Activated B cell treated with CpG ODN at 0.5 μM for 24 hours (primary cell): ENCODE measurements at places on chromosomes 13 and 19.
A peak's percentile ranks its signal among the peaks of the same experiment; 100 is the strongest.

GRCh38 chr13:25881971-25882451, 169.8 kb downstream of the SHISA2 start:
- H3K27me3 ChIP-seq = peaks cover 1% of the 10 kb centered on the region
- no peaks in the 10 kb centered on the region for H3K4me1 ChIP-seq
- H3K4me3 ChIP-seq = no peak overlapping the region
- H3K27ac ChIP-seq = no peak overlapping the region

GRCh38 chr13:73421310-73421912, 362.6 kb downstream of the KLF5 start:
- no peaks in the 10 kb centered on the region for H3K36me3 ChIP-seq
- no peaks in the 10 kb centered on the region for H3K4me1 ChIP-seq
- H3K4me3 ChIP-seq = no peak overlapping the region

DNA sequence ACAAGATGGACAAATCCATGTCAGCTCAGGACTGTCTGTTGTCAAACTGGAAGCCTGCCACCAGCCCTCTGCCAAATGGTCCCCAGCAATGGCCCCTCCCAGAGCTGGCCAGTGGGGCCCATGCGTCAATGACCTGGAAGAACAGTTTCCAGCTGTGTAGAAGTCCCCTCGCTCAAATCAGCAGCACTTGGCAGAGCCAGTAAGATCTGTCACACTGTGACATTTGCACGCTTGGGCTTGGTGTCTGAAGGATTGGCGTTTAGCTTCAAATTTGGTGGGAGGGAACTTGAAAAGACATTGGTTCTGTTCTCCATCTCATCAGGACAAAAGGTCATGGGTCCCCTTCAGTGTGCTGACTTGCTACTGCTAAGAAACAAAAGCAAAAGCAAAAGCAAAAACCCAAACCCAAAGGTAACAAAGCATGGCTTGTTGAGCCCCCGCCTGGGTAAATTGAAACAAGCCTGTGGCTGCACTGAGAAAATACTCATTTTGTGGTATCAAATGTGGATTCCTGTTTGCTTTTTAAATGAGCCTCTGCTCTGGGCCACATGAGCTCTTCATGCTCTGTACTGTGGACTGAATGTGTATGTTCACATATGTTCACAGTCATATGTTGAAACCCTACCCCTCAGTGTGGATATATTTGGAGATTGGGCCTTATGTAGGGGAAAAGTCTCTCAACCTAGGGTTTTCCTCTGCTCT, 253.6 kb upstream of the MAB21L1 start:
- H3K4me3 ChIP-seq = no peak overlapping the region
- no peaks in the 10 kb centered on the region for H3K4me1 ChIP-seq
- no peak for DNase-seq
- no peaks in the 10 kb centered on the region for H3K27me3 ChIP-seq
- H3K36me3 ChIP-seq = no peaks in the 10 kb centered on the region

- no peaks in the 10 kb centered on the region for H3K36me3 ChIP-seq
- H3K27ac ChIP-seq = no peak overlapping the region
- H3K4me3 ChIP-seq = no peak overlapping the region
These were observed 5.0 kb downstream of the KLK4 start for GRCh38 chr19:50906217-50906616.

GRCh38 chr19:681029-682019, 5.1 kb downstream of the FSTL3 start:
- H3K36me3 ChIP-seq = peaks cover 1% of the 10 kb centered on the region
- peaks cover 10% of the 10 kb centered on the region for H3K4me1 ChIP-seq
- peak overlapping the region; percentile 95 for H3K4me3 ChIP-seq
- DNase-seq = no peak

GRCh38 chr13:108895220-108895704, 265.9 kb downstream of the MYO16 start:
- no peak overlapping the region for H3K4me3 ChIP-seq
- H3K4me1 ChIP-seq = no peaks in the 10 kb centered on the region
- peaks cover 7% of the 10 kb centered on the region for H3K27me3 ChIP-seq
- no peaks in the 10 kb centered on the region for H3K36me3 ChIP-seq

GRCh38 chr19:41563854-41564514, 12.0 kb upstream of the CEACAM21 start:
- peaks cover 55% of the 10 kb centered on the region for H3K4me1 ChIP-seq
- peaks cover 9% of the 10 kb centered on the region for H3K27me3 ChIP-seq
- no peak for DNase-seq
- H3K4me3 ChIP-seq = peak overlapping the region; percentile 83
- peak overlapping the region; percentile 53 for H3K27ac ChIP-seq

GRCh38 chr13:98970330-98970729, 7.5 kb downstream of the DOCK9 start:
- no peaks in the 10 kb centered on the region for H3K36me3 ChIP-seq
- no peaks in the 10 kb centered on the region for H3K27me3 ChIP-seq
- H3K27ac ChIP-seq = no peak overlapping the region
- DNase-seq = no peak
- no peak overlapping the region for H3K4me3 ChIP-seq

- no peaks in the 10 kb centered on the region for H3K27me3 ChIP-seq
- H3K27ac ChIP-seq = no peak overlapping the region
- H3K4me1 ChIP-seq = peaks cover 4% of the 10 kb centered on the region
- no peaks in the 10 kb centered on the region for H3K36me3 ChIP-seq
- H3K4me3 ChIP-seq = no peak overlapping the region
These were observed 18.3 kb upstream of the SLC1A5 start for GRCh38 chr19:46806656-46807055.

DNA sequence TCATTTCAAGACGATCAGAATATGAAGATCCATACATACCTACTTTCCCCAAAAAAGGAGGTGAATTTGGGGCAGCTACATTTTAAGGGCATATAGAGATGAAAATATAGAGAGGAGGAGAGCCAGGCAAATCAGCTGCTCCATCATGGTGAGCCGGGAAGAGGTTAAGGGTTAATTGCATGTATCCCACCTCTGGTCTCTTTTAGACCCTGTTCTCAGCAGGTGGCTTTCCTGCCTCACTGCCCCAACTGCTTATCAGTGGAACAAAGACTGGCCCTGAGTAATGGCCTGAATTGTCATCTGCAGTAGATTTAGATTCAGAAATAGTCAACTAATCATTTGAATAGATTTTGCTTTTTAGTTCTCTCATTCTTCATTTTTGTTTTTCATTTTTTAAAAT, 206.6 kb downstream of the SPRY2 start:
- no peaks in the 10 kb centered on the region for H3K27me3 ChIP-seq
- no peak overlapping the region for H3K4me3 ChIP-seq
- H3K36me3 ChIP-seq = no peaks in the 10 kb centered on the region
- H3K27ac ChIP-seq = no peak overlapping the region
- DNase-seq = no peak

DNA sequence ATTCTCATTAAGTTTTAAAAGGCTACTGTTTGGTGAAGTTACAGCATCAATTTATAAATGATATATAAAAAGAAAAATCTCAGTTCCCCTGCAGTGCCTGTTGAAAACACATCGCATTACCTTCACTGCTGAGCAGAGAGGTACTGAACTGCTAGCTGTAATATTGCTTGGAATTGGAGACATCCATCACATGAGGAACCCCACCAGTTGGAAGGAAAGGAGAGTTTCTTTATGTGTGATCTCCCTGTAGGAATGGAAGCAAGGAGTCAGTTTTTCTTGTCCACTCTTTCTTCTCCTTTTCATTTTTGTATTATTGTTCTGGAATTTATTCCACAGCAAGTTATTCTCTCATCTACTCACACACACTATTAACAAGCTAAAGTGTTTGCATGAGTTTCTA, 1586.0 kb upstream of the PRR20A start:
- no peaks in the 10 kb centered on the region for H3K4me1 ChIP-seq
- H3K27me3 ChIP-seq = no peaks in the 10 kb centered on the region
- no peak overlapping the region for H3K4me3 ChIP-seq
- no peak for DNase-seq
- no peak overlapping the region for H3K27ac ChIP-seq
- no peaks in the 10 kb centered on the region for H3K36me3 ChIP-seq

GRCh38 chr13:49932066-49932465, 4.1 kb downstream of the SPRYD7 start:
- no peak for DNase-seq
- no peaks in the 10 kb centered on the region for H3K27me3 ChIP-seq
- H3K4me1 ChIP-seq = peaks cover 17% of the 10 kb centered on the region
- H3K27ac ChIP-seq = no peak overlapping the region
- H3K36me3 ChIP-seq = peaks cover 20% of the 10 kb centered on the region

DNA sequence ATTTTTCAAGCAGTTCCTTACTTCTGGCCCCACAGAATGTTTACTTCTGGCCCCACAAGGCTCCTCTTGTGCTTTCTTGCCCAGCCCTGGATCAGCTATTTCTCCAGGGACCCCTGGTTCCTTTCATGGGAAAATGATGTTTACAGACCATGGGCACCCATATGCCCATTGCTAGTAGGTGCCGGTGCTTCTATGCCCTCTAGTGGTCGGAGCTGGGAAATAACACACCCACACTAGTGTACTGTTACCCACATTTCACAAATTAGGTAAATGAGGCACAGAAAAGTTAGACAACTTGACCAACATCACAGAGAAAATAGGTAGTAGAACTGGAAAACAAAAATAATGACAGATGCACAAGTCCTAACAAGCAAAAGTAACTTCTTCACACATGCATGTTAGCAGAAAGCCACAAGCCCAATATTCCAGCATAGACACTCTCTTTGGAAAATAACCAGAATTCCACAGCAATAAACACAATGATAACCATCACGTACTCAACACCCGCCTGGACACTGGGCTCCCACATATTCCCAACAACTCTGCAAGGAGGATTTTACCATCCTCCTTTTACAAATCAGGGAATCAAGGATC, 1.3 kb upstream of the CEACAM6 start:
- no peak overlapping the region for H3K4me3 ChIP-seq
- H3K4me1 ChIP-seq = peaks cover 2% of the 10 kb centered on the region
- H3K36me3 ChIP-seq = no peaks in the 10 kb centered on the region
- DNase-seq = peak; percentile 35

DNA sequence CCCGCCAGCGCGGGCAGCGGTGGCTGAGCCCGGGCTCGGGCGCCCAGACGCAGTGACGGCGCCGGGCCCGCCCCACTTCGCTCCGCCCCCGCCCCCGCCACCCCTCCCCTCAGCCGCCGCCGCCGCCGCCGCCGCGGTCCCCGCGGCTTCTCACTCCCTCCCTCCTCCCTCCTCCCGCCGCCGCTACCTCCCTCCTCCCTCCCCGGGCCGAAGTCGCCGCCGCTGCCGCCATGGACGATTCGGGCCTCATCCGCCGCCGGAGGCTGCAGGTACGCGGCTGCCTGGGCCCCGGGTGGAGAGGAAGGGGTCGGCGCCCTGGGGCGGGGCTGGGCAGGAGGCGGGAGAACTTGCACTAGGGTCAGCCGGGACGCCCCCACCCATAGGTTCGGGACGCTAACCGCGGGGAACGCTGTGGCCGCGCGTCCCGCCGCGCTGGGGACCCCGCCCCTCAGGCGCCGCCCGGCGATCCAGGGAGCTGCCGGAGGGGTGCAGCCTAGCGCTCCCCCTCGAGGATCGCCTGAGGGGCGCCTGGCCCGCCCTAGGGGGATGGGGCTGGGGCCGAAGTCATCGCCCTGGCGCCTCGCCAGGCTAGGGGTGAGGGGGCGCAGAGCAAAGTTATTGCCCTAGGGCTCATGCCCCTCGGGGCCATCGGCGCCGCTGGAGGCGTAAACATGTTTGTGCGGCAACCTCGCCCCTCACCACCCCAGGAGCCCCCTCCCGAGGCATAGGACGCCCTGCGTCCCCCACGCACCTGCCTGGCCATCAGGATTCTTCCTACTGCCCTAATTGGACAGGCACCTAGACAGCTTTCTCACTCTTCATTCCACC, 427 bp downstream of the RTBDN start:
- DNase-seq = no peak
- H3K4me3 ChIP-seq = peak overlapping the region; percentile 51

- H3K27me3 ChIP-seq = peaks cover 40% of the 10 kb centered on the region
- no peak overlapping the region for H3K27ac ChIP-seq
- DNase-seq = peak; percentile 29
- peaks cover 17% of the 10 kb centered on the region for H3K4me1 ChIP-seq
- no peaks in the 10 kb centered on the region for H3K36me3 ChIP-seq
These were observed 732 bp downstream of the SELENOV start for GRCh38 chr19:39515551-39516191.

DNA sequence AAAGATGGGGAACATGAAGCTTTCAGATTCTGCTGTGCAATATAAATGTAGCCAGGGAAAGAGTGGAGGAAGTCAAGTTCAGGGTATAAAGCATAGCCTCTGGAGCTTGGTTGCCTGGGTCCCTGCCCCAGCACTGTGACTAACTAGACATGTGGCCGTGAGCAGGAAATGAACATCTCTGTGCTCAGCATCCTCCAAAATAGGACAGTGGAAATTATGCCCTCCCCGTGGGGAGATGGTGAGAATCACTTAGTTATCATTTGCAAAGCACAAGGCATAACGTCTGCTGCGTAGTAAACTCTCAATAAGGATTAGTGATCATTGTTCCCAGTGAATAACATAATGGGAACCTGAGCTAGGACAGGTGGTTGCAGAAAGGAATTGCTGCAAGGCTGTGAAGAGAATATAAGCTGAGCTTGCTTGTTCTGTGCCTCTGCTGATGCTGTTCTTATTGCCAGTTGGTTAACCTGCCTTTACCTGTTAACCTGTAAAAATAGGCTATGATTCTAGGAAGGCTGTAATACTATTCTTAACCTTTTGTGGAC, 441.0 kb downstream of the COG6 start:
- DNase-seq = no peak
- H3K36me3 ChIP-seq = no peaks in the 10 kb centered on the region
- H3K4me3 ChIP-seq = no peak overlapping the region
- H3K27ac ChIP-seq = no peak overlapping the region

GRCh38 chr13:77533875-77534788, 1.4 kb upstream of the SCEL start:
- no peak overlapping the region for H3K27ac ChIP-seq
- H3K4me3 ChIP-seq = no peak overlapping the region
- peaks cover 5% of the 10 kb centered on the region for H3K27me3 ChIP-seq
- no peak for DNase-seq
- no peaks in the 10 kb centered on the region for H3K36me3 ChIP-seq

- H3K36me3 ChIP-seq = peaks cover 52% of the 10 kb centered on the region
- peaks cover 32% of the 10 kb centered on the region for H3K4me1 ChIP-seq
- H3K27me3 ChIP-seq = no peaks in the 10 kb centered on the region
- no peak for DNase-seq
- no peak overlapping the region for H3K4me3 ChIP-seq
These were observed 2.4 kb upstream of the AKAP8L start for GRCh38 chr19:15421136-15421695.

DNA sequence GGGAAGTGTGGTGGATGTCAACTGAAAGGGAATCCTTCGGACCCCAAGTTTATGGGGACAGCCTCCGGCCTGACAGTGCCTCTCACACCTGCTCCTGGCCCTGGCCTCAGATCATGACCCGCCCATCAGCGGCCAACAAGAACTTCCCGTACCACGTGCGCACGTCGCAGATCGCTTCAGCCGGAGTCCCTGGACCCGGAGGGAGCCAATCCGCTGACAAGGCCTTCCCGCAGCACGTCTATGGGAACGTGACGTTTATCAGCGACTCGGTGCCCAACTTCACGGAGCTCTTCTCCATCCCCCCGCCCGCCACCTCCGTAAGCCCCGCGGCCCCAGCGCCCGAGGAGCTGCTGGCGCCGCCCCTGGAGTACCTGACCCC, 2.0 kb upstream of the MEGF8 start:
- no peak overlapping the region for H3K27ac ChIP-seq
- DNase-seq = no peak
- H3K4me3 ChIP-seq = peak overlapping the region; percentile 52
- peaks cover 2% of the 10 kb centered on the region for H3K36me3 ChIP-seq
- peaks cover 21% of the 10 kb centered on the region for H3K4me1 ChIP-seq
